Right forelimb (tissue), 1 donor: ENCODE measurements at places on chromosomes 5 and 9.

GRCh38 chr5:173984218-173984617, 4.8 kb upstream of the C5orf47 start:
- DNase-seq, result no peak

GRCh38 chr9:77661566-77662085, 13.5 kb upstream of the GNA14 start:
- DNase-seq, result no peak

DNA sequence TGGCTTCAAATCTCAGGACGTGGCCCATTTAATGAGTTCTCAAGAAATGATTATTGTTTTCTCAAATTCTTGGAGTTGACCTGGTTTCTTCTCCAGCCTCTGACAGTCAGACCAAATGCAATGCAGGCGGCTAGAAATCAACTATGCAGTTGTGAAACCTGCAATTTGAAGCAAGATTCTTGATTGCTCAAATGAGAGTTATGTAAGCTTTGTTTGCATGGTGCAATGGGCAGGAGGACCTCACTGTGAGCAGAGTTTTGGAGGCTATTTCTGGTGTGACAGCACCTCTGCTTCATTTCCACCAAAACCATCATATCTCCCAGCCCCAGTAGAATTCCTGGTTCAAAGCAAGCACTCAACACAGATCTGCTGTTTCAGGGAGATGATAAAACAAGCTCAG, 500.0 kb upstream of the KLF4 start:
- DNase-seq, result no peak

- DNase-seq, result peak; percentile 51
These were observed 59.6 kb upstream of the SLC27A6 start for GRCh38 chr5:128905568-128906110.

DNA sequence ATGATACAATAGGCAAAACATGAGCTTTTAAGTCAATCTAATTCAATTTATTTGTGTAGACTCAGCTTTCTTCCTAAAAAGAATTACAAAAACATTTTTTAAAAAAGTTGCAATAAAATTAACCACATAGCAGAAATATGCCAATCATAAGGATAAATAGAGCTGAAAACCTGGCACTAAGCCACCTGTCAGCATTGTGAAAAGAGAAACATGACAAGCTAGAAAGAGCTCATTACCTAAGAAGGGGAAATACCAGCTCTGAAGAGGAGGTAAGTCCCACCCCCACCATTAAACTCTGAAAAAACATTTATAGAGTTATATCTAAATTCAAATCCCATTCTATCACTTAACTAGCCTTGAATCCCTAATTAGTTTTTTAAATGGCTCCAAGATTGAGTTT, 372.9 kb downstream of the OSTF1 start:
- no peak for DNase-seq

DNA sequence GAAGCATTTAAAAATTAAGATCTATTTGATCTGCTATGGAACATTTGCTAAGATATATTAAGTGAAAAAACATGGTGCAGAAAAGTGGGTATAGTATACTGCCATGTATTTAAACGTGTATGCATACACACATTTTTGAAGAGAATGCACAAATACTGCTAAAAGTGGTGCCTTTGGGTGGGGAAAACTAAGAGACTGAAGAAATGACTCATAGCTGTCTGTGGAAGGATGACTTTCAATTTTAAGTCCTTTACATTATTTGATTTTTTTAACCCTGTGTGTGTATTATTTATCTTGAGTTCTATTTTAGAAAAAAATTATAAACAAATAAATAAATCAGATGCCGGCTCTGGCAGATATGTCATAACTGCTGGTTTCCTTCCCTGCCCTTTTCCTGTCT, 120.7 kb upstream of the SLIT3 start:
- DNase-seq, result no peak

GRCh38 chr5:172598251-172599203, 42.5 kb upstream of the NEURL1B start:
- DNase-seq, result no peak

GRCh38 chr5:156942064-156942463, 21.0 kb downstream of the TIMD4 start:
- DNase-seq, result no peak

DNA sequence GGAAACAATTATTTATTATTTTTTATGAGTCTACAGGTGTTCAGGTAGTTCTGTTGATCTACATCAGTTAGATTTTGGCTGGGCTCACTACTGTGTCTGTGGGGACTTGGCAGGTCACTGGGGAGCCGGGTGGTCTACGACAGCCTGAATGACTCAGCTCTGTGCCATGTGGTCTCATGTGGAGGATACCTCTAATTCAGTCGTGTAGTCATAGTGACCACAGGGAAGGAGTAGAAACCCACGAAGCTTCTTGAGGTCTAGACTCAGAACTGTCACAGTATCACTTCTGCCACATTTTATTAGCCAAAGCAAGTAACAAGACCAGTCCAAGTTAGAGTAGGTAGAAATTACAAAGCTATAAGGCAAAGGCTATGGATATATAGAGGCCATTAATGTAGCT, 64.7 kb upstream of the GRAMD2B start:
- DNase-seq, result no peak

GRCh38 chr9:121906074-121906870, 186.8 kb downstream of the TTLL11 start:
- no peak for DNase-seq

DNA sequence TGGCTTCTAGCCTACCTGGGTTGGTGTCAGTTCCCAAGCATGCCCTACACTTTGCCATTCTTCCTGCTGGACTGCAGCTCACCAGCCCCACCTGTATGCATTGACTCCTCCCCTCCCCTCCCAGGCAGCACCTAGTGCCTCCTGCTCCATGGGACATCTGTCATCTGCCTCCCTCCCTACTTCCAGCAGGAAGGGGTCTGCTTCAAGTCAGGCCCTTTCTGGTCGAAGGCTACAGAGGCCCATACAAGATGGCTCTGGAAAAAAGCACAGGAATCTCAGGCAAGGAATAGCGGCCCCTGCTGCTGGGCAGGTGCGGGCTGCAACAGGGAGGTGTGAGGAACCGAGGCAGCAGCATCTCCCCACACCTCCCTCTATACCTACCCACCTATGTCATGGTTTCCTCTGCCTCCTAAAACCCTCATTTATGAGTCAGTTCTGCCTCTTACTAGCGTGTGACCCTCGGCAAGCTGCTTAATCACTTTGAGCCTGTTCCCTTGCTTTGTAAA, 19.7 kb downstream of the WWC1 start:
- no peak for DNase-seq

- no peak for DNase-seq
These were observed 33.0 kb downstream of the TBCA start for GRCh38 chr5:77743181-77743580.

- no peak for DNase-seq
These were observed 126.1 kb upstream of the WWC1 start for GRCh38 chr5:168165221-168165914.

DNA sequence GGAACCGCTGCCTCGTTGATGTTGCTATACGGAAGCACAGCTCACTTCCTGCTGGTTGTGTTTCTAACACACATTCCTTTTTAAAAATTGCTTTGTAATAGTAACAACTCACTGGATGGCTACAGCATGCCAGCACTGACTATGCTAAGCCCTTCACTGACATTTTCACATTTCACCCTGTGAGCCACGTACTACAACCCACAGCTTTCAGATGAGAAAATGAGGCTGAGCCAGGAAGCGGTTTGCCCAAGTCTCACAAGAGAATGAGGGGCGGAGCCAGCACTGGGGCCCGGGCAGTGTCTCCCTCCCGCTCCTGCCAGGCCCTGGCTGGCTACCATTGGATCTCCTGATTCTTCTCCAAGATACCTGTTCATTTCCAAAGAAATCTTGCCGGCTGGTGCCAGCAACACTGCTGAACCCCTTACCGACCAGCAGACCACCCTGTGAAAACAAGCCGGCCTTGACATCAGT, 38.3 kb downstream of the FAM78A start:
- peak; percentile 70 for DNase-seq

DNA sequence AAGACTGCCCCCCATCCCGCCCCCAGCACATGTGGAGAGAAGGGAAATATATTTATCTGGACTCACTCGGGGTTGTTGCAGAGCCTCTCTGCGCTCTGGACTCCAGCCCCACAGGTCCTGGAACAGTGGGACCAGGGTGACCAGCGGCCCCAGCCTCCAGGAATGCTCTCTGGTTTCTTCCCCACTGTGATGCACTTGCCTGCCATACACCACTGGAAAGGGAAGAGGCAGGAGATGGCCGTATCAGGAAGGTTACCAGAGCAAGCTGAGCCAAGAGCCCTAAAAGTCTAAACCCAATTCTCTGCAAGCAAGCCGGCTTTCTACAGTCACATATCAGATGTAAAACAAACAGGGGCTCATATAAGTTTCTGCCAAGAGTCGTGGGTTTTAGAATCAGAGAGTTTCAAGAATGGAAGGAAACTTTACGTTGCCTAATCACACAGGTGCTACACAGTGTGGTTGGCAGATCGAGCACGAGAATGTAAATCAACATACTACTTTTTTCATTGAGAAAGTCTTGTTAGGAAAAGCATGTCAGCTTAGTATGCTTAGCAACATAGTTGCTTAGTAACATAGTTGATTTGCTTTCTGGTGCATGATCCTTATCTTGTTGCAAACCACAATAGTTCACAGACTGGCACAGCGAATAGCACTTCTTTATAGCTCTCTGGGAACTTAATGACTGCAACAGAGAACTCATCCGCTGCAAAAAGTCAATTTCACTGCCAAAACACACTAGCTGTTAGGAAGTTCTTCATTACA, 201.2 kb downstream of the TARS1 start:
- no peak for DNase-seq

DNA sequence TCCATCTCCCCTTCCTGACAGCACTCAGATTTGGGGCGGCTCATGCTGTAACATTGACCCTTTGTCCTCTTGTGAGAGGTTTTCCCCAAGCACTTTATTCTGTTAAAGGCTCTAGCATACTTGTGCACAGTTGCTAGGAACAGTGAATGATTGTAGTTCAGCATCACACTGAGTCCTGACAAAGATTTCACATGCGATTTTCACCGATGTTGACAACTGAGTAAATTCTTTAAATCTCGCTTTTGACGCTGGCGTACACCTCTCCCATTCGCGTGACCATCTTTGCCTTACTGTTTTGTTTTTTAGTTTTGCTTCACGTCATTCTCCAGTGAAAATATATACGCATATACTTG, 780 bp downstream of the CDC37L1 start:
- DNase-seq, result no peak

GRCh38 chr5:176676361-176676824, 29.1 kb downstream of the TSPAN17 start:
- DNase-seq, result no peak

- DNase-seq, result peak; percentile 54
These were observed 73.1 kb downstream of the ARHGAP26 start for GRCh38 chr5:142842994-142843905.

- no peak for DNase-seq
These were observed 7.5 kb downstream of the GABRB2 start for GRCh38 chr5:161539016-161539415.

GRCh38 chr5:181145133-181145532, 2.3 kb upstream of the OR2V2 start:
- DNase-seq, result no peak

- no peak for DNase-seq
These were observed 71.3 kb downstream of the COL5A1 start for GRCh38 chr9:134712926-134713325.

- no peak for DNase-seq
These were observed 18.5 kb upstream of the LAMC3 start for GRCh38 chr9:130990306-130990977.

DNA sequence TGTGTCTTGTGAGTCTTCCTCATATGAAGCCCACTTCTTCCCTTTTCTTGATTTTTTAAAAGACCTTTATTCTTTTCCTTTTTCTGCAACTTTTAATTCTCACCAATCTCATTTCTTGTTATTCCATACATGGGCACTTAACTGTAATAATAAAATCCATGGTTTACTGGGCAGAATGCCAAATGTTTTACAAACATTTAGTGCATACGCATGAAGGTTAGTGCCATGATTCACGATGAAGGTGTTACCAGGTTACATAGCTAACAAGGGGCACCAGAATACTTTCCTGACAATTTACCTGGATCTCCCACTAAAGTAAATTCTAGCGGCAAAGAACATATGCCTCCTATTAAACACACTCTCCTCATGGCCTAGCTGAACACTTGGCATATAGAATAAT, 28.5 kb downstream of the MAN2A1 start:
- DNase-seq, result no peak

DNA sequence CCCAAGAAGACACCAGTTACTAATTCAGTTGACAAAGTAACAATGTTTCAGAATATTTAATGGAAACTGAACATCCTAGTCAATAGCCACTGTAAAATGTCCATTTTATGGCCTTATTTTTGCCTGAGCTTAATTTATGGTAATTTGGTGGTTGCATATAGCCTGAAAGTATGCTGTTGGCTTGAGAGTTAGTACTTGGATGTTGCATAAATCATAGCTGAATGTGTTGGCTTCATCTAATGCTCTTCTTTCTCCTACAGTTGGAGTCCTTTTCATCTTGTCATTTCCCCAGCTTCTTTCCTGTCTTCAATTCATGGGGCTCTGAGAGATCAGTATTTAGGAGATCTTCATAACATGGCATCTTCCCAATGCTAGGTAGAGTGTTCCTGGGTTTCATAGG, 164.6 kb downstream of the MAT2B start:
- DNase-seq, result no peak

- DNase-seq, result peak; percentile 30
These were observed 12.6 kb upstream of the LPCAT1 start for GRCh38 chr5:1536322-1536845.

GRCh38 chr9:74724317-74724716, 163.4 kb downstream of the TRPM6 start:
- DNase-seq, result no peak

DNA sequence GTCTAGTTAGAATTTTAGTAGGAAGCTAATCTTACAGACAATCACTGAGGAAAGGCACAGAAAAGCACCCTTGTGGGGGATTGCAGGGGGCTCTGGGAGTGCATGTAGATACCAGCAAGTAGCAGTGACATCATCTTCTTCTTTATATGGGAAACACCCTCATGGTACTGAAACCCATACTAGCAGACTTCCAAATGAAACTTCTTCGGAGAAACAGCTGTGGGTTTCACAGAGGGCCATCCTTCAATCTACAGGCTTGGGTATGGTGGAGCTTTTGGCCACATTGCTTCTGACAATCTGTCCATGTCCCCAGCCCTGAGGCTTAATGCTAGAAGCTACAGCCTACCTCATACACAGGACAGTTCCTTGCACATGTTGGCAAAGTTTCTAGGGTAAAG, 165.2 kb upstream of the NFIB start:
- no peak for DNase-seq

- DNase-seq, result no peak
These were observed 757 bp downstream of the FXN start for GRCh38 chr9:69036309-69036708.

- no peak for DNase-seq
These were observed 130.5 kb upstream of the HAND1 start for GRCh38 chr5:154608531-154609011.
